ENCODE measurements at places on chromosomes 7 and 10.

- no peak for DNase-seq
Observed at GRCh38 chr7:86956567-86956966, 102.9 kb downstream of the ELAPOR2 start.

- no peak for DNase-seq
Observed at GRCh38 chr7:43905956-43906330, 453 bp downstream of the URGCP start.

DNA sequence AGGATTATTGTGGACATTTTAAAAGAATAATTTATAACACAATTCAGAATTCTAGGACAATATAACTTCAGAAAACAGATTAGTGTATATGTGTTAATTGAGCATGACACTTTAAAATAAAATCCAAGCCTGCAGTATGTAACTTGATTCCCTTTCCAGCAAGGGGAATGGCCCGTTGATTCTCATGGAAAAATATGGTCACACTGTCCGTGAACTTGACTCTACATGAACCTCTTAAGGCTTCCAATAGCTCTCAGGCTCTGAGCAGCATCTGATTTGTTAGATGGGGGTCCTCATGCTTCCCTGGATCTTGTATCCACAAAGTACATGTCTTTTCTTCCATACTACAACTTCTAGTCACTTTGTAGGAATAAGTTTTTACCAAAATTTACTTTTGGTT is 85.5 kb upstream of the AKR1E2 start:
- no peak for DNase-seq

DNA sequence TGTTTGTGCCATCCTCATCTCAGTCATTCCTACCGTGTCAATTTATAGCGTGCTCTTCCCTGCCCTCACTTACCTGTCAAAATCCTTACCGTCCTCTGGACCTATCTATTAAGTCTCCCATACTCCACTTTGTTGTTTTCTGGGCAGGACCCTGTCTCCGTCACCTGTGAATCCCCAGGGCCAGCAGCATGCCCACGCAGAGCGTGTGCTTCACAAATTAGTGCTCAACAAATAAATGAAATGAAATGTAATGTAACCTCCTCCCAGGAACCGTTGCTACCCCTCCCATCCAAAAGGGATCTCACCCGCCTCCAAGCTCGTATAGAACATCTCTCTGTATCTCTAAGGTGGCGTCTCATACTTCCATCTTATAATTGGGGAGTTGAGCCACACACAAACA is 589.9 kb upstream of the MGMT start:
- no peak for DNase-seq

- DNase-seq, result no peak
Observed at GRCh38 chr10:24652381-24652957, 71.2 kb downstream of the ARHGAP21 start.

DNA sequence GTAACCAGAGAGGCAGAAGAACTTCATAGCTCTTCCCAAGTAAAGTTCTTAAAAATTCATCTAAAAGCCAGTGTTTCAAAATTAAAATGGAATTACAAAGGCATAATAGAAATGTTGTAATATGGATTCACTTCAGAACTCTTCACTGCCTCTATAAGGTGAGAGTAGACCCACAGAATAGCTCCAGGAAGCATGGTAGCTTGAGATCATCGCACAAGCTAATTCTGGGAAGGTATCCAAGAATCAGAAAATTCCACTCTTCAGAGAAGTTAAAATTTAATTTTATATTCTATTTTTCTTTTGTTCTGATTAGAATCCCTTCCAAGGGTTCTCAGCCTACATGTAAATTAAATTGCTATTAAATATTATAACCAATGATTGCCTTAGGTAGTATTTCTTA is 1.5 kb upstream of the DHX32 start:
- DNase-seq, result no peak

DNA sequence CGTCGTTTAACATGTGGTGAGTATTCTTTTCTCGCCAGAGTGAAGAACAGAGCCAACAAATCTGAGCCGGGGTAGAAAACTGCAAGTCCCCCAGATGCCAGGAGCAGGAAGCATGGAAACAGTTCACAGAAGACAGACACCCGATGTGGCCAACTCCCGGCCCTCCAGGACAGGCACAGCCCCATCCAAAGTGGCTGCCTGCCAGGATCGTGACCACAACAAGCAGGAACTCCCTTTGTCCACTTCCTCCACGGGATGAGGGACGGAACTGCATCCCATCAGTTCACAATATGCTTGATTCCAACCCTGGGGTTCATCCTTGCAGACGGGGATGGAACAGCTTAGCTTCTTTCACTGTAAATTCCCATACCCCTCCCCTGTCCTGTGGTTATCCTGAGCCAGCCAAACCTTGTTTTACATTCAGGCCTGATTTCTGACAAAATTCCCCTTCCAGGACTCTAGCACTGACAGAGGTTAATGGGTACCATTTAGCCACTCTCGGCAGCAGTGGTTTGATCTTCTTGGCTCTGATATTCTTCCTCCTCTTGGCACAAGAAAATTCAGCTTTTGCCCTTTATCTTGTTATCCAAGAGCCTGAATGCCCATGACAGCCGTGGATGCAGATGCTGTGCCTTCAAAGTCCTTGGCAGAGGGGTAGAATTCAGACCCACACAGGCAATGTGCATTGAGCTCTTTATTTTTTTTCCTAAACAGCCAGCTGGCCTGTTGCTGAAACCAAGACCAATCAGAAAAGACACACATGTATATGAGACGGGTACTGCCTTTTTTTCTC is 105.5 kb upstream of the FAM204A start:
- DNase-seq, result no peak

GRCh38 chr7:75689246-75690099 is 49.3 kb downstream of the HIP1 start:
- DNase-seq, result no peak

DNA sequence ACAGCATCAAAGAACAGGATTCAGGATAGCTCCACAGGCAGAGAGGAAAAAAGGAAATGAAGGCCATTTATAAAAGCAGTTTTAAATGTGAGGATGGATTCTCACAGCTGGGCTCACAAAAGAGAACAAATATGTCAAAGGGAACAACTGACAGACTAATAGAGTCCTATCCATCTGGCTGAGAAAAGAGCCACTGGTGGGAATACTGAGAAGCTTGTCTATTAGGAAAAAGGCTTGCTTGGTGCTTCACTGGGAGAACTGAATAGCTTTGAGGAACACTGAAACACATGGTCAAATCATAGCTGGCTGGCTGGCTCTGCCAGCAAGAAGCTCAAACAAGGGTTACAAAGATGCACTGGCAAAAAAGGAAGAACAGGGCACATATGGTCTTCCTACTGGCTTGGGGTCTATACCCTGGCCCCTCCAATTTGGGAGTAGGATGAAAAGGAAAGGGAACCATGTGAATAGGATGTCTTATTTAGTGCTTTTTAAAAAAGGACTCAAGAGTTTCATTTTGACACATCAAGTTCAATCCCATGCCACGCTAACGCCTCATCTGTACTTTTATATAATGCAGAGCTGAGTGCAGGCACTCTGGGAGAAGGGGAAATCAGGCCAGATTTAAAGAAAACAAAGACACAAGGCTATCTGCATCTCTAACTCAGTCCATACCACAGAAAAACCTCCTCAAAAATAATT is 44.8 kb upstream of the KCNIP2 start:
- DNase-seq, result no peak

GRCh38 chr10:86229376-86229775 is 137.2 kb downstream of the GRID1 start:
- DNase-seq, result no peak

GRCh38 chr7:47103498-47104205 is 478.3 kb downstream of the TNS3 start:
- no peak for DNase-seq

DNA sequence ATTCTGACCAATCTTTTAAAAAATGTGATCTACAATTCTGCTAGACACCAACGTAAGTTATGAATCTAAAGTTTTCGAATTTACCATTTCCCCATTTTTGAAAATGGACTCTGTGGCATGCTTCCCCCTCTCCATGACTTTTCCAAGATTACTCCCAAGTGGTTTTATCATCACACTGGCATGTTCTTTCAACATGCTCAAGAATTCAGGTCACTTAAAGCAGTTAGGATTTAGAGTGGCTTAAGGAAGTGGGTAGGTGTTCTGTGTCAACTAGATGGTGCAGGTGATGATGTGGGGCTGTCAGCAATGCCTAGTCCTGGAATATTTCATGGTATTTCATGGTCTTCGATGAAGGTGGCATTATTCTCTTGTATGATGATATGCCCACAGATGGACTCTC is 164.0 kb upstream of the ASAH2 start:
- DNase-seq, result no peak

- no peak for DNase-seq
Observed at GRCh38 chr7:55036950-55037736, 18.3 kb downstream of the EGFR start.

DNA sequence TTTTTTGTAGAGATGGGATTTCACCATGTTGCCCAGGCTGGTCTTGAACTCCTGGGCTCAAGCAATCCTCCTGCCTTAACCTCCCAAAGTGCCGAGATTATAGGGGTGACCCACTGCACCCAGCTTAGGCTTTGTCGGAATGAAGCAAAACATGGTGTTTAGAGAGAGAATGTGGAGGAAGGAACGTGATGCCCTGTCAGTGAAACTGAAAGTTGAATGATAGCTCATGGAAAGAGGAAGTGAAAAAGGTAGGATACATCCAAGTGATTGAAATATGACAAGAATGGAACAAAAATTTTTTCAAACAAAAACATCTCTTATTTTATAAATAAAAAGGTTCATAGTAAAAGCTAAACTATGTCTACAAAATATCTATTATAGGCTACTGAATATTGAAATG is 5.9 kb downstream of the AKAP9 start:
- no peak for DNase-seq

GRCh38 chr10:17616403-17617030 is 657 bp downstream of the HACD1 start:
- DNase-seq, result no peak

- no peak for DNase-seq
Observed at GRCh38 chr10:131573707-131574106, 262.2 kb upstream of the TCERG1L start.

DNA sequence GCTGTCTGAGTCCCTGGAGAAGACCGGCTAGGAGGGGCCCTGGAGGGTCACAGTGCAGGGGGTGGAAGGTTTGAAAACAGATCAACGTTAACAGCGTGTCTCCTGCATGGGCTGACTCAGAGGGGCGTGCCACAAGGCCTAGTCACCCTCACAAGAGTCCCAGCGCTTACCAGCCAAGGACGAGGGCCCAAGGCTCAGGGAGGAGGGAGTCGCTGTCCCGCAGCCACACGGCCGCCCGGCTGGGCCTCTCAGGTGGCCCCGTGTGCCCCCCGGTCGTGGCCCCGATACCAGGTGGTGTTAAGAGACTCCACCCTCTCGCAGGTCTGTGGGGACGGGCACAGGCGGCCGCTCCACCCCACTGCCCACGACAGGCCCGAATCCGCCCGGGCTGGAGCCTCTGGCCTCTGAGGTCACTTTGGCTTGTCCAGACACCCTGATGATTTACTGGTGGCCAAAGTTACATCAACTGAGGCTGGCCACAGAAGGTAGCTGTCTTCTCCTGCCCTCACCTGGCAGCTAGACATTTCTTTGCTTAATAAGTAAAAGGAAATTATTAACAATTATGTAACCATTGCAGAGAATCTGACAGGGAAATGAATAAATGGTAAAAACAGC is 34.0 kb downstream of the FAM20C start:
- DNase-seq, result no peak

DNA sequence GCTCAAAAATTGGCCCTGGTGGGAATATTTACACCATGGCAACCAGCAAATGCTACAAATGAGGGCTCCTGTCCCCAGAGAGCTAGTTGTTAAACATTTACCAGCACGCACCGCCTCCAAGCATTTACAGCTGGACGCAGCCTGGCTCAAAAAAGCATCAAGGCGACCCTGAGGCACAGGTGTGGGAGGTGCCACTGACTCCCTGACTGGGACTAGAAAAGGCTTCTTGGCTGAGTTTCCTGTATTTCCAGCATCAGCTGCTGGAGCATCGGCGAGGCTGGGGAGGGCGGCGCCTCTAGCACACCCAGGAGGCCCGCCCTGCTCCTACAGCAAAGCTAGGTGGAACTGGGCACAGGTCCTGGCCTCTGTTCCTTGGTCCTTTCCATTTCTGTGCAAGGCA is 43.5 kb upstream of the ZRANB1 start:
- no peak for DNase-seq

GRCh38 chr10:15188603-15189002 is 20.1 kb upstream of the NMT2 start:
- DNase-seq, result no peak

DNA sequence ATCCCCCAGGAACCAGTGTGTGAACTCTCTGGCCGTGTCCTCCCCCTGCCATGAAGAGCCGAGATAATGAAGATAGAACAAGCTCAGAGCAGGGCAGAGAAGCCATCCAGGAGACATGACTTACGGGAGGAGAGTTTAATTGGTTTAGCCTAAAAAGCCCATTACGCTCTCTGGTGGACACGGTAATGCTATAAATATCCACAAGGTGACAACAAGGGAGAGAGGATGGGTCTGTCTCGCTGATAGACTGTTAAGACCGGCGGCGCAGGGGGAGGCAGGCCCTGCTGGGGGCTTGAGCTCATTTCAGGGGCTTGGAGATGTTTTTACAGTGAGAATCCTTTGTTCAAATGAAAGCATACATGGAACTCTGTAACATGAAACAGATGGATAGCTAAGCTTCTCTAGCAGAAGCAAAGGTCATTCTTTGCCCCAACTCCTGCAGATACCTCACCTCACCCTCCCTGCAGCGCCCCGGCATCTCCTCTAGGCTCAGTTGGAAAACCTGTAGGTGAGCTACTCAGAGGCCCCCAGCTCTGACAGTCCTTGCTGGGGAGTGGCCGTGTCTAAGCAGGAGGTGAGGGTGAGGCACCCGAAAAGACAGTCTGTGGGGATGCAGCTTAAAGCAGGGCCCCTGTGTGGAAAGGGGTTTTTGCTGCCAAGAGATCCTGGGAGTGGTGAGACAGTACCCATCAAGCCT is 40.8 kb upstream of the LOXL4 start:
- DNase-seq, result no peak

DNA sequence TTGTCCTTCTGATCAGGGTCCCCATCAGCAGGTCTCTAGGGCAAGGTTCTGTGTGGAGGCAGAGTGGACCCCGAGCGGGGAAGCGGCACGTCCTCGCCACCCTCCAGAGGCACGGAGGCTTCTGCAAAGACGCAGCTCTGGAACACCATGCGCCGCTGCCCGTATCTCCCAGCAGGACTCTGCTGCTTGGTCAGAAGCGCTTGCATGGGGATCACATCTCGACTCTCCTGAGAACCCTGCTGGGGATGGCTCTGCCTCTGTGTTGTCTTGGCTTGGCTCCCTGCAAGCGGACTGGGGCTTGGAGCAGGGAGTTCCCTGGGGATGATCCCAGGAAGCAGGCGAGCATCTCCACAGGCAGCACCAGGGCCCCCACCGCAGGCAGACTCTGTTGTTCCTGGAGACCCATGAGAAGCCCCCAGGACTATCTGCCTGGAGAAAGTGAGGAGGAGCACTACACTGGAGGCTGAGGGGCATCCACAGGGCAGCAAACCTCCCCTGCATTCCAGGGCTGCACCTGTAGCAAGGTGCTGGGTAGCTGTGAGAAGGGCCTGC is 520.5 kb downstream of the GLRX3 start:
- no peak for DNase-seq

DNA sequence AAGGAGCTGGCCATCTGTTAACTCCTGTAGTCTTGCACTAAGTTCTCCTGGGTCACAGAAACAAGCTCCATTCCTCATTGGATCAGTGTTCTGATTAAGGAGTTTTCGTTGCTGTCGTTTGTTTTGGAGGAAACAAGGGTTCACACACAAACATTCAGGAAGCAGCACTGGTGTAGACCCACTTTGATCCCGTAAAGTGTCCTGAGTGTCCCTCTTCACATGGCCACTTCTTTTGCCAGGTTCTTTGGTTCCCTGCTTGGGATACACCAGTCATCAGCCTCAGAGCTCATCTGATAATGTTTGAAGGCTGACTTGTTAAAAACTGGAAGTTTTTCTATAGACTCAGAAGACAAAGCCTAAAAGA is 10.9 kb downstream of the PDK4 start:
- no peak for DNase-seq

GRCh38 chr10:117518246-117518645 is 24.3 kb upstream of the EMX2 start:
- no peak for DNase-seq

Measured in stimulated activated CD8-positive, alpha-beta memory T cell treated with anti-CD3 and anti-CD28 coated beads, Interleukin-4, amount 100 ng/mL, for 1 hour (primary cell).